ENCODE measurements at places on chromosomes 3 and 15.

- DNase-seq = no peak
Measured at GRCh38 chr15:39869254-39869653, 50.8 kb downstream of the GPR176 start.

DNA sequence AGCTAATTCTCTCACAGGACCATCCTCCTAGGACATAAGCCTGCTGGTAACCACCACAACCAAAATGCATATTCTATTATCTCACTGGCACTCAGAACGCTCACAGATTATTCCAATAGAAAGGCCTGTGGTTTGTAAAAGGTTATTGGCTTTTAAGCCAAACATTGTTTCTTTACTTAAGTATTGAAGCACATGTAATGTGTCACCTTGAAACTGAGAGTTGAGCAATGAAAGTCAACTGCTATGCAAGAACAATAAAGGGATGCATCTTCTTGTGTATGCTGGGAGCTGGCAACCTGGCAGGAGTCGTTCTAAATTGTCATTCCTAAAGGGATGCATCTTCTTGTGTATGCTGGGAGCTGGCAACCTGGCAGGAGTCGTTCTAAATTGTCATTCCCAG, 298.6 kb upstream of the DNAJC19 start:
- DNase-seq = no peak

- no peak for DNase-seq
Measured at GRCh38 chr3:184479426-184480126, 82.0 kb upstream of the EPHB3 start.

DNA sequence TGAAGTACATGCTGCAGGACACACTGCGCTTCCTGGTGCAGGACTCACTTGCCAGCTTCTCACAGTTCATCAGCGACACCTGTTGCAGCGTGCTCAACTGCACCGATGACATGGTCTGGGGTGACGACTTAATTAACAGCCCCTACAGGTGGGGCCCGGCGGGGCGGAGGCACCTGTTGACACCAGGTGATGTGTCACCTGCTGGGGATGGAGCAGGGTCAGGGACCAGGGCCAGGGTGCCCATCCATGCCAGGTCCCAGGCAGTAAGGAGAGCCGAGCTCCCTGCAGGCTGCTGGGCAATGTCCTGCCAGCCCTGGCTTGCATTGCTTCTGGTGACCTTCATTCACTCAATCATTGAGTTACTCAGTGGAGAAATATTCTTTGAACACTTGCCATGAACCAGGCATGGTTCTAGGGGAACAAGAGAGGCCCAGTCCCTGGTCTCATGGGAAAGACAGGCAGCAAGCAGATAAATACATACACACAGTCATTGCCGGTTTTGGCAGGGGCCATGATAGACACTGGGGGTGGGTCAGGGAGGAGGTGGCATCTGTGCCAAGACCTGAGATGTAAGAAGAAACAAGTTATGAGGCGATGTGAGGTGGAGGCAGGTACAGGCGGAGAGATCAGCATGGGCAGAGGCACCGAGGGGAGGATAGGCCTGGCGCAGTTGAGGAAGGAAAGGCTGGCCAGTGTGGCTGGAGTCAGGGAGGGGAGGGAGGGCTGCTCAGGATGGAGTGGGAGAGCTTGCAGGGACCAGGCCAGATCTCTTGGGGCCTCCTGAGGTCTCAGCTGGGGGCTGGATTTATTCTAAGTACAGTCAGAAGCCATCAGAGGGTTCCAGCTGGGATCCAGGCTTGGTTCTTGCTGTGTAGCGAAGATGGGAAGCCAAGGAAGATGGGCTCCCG, 30.8 kb downstream of the DNAH1 start:
- no peak for DNase-seq

DNA sequence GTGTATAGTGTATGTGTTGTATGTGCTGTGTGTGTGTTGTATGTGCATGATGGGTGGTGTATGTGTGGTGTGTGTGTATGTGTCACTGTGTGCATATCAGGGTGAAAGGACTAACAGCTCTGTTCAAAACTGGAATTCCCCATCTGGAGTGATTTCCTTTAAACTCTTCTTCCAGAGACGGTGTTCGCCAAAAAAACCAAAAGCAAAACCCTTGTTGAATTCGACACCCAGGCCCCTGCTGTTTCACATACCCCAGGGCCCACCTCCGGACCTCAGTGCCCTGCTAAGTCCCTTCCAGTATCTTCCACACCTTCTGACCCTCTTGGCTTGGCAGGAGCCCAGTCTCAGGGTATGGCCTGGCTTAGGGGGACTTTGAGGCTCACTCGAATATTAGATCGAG, 44.9 kb upstream of the SEC13 start:
- no peak for DNase-seq

GRCh38 chr3:113758389-113759024, 11.7 kb downstream of the ATP6V1A start:
- no peak for DNase-seq

DNA sequence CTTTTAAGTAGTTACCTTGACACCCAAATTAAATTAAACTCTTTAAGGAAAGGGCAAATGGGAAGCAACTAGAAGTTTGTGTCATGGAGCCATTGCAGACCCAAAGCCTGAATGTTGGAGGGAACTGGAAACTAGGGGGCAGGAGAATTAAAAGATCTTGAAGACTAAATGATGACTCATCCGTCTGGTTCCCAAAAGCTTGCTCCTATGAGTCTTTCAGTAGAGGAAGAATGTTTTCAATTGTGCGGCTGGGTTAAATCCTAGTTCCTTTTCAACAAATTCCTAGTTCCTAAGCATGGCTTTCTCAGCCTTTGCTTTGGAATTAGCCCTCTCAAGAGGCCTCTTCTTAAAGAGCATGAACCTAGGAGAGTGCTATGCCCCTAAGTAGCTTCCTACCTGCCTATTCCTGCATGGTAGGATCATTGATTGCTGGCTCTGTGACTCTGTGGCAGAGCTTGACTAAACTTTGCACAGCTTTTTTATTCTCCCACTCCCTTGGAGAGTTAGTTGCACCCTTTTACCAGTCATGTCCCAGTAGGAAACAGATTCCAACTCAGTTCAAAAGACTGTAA, 17.7 kb downstream of the CLEC3B start:
- no peak for DNase-seq

DNA sequence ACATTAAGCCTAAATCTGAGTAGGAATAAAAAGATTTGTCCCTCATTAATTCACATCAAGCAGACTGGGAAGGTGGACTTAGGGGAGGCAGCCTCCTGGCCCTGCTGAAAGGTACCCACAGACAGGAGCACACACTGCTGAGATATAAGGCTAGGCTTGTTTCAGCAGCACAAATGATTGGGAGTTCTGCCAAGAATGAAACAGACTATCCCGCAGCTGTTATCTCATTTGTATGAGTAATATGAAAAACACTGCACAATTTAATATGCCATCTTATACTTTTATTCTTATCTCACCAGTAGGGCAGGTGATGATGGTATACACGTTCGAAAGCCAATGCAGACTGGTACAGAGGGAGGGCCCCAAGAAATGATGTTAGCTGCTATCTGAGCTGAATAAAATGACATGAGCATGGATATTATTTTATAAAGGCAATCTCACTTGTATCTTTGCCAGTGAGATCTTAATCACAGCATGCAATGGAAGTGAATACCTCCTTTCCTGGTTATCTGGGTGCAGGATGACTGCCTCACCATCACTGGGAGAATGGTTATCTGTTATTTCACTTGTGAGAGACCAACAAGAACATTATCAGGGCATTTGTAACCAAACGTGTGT, 258.7 kb upstream of the PPP2R3A start:
- DNase-seq = no peak

DNA sequence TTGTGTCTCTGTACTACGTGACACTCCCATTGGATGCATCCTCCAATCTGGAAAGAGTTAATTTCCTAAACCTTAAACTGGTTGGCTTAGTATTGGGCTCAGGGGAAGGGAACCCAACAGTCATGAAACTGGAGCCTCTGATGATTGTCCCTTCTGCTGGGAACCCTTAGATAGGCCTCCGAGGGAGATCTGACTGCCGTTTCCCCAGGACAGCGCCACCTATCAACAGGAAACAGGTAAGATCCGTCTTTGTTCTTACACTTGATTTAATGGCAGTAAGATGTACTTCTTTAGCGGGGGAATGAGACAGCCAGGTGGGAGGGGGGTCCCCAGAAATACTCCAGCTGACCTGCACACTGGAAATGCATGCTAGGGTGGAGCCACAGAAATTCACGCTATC, 1749.6 kb downstream of the SI start:
- DNase-seq = peak; percentile 14

DNA sequence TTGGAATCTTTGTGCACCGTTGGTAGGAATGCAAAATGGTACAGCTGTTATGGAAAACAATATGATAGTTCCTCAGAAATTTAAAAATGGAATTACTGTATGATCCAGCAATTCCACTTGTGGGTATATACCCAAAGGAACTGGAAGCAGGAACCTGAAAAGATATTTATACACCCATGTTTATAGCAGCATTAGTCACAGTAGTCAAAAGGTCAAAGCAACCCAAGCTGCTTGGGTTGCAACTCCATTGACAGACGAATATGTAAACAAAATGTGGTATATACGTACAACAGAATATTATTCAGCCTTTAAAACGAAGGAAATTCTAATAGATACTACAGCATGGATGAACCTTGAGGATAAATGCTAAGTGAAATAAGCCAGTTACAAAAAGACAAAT, 35.0 kb upstream of the CAPN3 start:
- DNase-seq = no peak

DNA sequence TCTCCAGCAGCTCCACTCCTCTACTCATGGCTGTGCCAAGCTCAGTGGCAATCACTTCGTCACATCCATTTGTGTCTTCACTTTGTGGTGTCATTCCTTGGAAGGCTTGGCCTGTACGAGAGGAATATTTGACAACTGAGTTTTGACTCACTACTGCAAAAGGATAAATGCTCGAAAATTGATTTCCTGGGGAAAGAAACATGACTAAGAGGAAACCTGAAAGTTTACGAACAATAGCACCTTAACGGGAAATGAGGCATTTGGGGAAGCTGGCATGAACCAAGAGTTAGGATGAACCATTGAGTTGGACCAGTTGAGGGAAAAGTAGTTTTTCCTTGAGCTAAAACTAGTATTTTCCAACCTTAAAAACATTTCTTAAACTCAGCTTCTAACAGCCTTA, 74.2 kb upstream of the ABHD17C start:
- DNase-seq = no peak

- peak; percentile 89 for DNase-seq
Measured at GRCh38 chr15:59329570-59330350, 42.9 kb downstream of the MYO1E start.

- no peak for DNase-seq
Measured at GRCh38 chr3:14871456-14872200, 52.9 kb downstream of the FGD5 start.

DNA sequence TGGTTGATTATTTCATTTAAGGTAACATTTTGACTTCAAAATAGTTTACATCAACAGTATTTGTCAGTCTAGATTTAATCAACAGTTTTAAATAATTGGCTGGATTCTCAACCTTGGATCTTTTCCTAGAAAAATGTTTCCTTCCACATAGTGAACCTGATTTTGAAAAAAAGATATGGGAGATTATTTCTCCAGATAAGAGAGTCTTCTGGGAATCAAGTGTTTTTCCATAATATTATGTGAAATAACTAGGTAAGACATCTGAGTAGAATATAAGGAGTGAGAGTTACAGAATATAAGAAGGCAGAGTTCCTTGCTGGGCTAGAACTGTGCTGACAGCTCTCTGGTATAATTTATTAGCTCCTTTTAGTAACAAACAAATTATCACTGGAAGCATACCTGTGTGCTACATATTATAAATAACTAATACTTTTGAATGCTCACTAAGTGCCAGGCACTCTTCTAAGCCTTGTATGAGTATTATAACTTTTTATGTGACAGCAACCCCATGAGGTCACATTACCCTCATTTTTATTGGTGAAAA, 18.8 kb upstream of the TNFSF10 start:
- DNase-seq = no peak

GRCh38 chr3:46065750-46066256, 38.5 kb upstream of the XCR1 start:
- no peak for DNase-seq

DNA sequence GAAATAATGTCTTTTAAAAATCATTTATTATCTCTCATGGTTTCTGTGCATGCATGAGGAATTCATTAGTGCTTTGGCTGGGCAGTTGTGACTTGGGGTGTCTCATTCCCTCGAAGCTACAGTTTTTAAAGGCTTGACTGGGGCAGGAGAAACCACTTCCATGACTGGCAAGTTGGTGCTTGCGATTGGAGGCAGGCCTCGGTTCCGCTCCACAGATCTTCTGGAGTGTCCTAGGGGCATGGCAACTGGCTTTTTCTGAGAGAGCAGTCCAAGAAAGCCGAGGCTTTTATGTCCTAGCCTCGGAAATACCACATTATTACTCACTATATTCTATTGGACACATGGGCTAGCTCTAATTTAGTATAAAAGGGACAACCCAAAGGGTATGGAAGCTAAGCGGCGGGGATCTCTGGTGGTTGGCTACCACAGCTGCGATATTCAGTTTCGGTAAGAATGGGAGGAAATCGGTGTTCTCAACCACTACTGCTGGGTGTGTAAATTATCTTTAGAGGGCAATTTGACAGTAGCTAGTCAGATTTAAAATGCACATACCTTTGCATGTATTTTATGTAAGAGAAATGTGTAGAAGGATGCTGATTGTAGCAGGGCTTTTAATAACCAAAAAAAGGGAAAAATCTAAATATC, 48.8 kb upstream of the TOP2B start:
- no peak for DNase-seq

DNA sequence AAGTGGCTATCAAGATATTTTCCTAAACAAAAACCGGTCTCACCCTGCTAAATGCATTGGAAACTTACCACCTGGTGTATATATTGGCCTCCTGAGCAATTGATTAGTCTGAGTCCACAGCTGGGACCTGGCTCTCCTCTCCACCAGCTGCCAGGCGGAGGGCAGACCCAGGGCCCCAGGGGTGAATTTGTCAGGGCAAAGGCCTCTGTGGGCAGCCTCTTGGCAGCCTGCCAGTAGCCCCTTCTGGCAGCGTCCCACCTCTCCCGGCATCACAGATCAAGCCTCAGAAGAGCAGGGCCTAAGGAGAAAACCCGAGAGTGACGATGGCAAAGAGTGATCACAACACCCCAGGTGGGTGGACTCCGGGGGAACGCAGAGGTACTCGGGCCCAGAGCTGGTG, 43.0 kb upstream of the IDH2 start:
- no peak for DNase-seq

DNA sequence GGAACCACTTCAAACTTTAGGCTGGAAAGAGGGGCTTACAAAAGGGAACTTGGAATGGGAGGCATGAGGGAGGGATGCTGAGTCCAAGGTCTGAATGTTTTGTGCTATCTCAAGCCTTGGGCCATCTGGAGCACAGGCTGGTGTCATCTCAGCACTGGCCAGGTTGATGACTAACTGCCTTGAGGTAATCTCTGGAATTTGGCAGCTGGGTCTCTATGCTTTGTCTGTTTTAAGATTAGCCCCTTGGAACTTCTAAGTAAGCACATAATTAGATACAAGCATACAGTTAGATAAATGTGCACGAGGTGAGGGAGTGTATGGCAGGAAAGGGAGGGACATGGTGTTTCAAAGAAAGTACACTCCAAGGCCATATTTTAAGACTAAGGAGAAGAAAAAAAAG, 252.4 kb upstream of the CCDC54 start:
- DNase-seq = no peak

- DNase-seq = no peak
Measured at GRCh38 chr3:196327405-196327804, 9.4 kb upstream of the DYNLT2B start.
